Frontal cortex (tissue), 4 donors: ENCODE measurements at places on chromosomes 7 and 10.

DNA sequence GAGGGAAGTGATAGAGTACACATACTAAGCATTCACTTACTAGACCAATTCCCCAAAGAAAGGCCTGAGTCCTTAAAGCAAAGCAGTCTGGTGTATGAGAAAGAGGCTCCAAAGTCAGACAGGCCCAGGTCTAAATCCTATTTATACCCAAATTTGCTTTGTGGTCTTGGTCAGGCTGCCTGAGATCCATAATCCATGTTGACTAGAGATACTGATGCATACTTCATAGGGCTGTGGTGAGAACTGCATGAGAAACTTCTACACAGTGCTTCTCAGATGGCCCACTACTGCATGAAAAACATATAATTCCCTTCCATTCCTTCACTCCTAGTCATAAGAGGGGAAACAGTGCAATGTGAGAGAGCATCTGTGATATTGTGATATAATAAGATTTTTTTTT is 81.6 kb upstream of the SP4 start:
- DNase-seq: no peak

DNA sequence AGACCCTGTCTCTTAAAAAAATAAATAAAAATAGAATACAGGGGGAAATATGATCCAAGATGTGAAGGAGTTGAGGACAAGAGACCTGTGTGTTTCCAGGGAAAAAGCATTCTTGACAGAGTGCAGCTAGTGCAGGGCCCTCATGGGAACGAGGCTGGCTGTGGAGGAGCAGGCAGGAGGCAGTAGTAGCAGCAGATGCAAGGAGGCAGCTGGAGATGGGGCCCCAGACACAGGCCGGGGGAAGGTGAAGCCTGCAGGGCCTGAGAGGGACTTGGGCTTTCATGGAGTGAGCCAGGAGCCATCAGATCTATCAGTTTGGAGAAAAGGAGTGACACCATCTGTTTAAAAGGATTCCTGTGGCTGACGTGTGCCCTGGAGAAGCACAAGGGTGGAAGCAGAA is 71.4 kb upstream of the ZNF438 start:
- DNase-seq: no peak

- no peak for DNase-seq
These were observed 44.2 kb upstream of the SLC29A4 start for GRCh38 chr7:5238500-5238899.

DNA sequence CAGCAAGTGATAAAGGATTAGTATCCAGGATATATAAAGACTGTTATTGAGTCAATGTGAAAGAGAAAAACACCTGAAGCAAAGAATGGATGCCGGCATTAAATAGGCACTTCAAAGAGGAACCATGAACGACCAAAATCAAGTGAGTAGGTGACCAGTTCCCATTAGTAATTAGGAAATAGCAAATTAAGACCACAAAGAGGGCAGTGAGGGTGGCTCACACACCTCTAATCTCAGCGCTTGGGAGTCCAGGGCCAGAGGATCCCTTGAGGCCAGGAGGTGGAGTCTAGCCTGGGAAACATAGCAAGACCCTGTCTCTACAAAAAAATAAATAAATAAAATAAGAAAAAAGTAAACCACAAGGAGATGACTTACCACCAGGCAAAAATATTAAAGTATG is 1.5 kb upstream of the ANTXRL start:
- no peak for DNase-seq

- DNase-seq: no peak
These were observed 35.7 kb downstream of the WIPI2 start for GRCh38 chr7:5225616-5226290.

GRCh38 chr7:1357601-1358271 is 101.5 kb downstream of the MICALL2 start:
- DNase-seq: no peak

DNA sequence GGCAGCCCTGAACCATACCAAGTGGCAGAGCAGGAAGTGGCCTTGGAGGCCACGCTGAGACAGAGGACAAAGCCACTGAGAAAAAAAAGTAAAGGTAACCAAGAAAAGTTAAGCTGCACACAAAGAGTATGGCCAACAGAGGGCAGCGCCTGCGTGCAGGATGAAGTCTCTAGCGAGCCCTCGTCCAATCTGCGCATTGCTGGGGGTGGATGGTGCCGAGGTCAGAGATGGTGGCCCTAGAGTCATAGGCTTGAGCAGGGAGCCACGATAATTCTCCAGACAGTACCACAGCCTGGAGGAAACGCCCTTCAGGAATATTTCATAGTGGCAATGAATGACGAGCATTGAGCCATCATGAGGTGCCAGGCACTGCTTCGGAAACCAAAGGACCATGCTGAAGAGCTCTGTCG is 9.7 kb downstream of the ATP6V0E2 start:
- DNase-seq: peak; percentile 32

GRCh38 chr10:128178302-128178958 is 52.2 kb upstream of the MKI67 start:
- no peak for DNase-seq

DNA sequence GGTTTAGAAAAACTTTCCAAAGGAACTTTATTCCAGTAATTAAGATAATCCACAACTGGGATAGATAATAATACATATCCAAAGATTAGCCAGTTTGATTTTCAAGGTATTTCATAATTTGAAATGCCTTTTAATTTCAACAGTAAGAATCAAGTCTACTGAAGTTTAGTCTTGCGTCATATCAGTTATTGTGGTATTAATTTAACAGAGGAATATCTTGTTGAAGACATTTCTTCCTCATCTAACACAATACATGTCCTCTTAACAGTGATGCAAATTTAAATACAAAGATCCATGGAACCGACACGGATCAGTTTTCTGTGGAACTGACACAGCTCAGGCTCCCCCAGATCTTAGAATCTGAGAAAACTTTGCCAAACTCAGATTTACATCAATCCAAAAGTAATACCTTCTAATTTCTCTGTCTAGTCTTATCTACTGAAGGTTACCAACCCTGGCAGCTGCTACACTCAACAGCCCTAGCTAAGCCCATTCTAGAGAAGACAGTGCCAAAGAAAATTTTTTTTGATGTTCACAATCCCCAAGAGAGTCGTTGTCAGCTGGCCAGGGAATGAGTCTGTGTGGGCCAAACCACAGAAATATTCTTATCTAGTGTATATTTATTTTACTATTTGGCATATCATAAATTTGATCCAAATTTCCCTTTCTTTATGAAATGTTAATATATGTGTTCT is 365.2 kb upstream of the MEOX2 start:
- no peak for DNase-seq

DNA sequence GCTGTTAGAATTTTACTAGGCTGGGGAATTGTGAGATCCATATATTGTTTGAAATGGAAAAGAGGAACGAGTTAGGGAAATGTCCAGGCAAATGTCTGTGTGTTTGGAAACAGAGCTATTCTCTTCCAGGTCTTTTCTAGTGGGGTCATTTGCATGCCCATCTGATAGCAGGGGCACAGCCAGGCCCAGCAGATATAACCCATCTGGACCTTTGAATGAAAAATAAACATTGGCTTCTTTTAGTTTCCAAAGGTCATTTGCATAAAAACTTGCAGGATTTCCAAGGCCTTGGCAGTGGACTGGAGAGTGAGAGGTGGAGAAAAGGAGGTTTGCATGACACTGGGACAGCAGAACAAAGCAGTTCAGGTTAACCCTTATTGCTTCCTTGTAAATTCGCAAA is 188.0 kb upstream of the GPR26 start:
- DNase-seq: no peak

GRCh38 chr7:44326261-44327125 is 1.1 kb upstream of the CAMK2B start:
- DNase-seq: no peak

- no peak for DNase-seq
These were observed 4.2 kb downstream of the GDF2 start for GRCh38 chr10:47326306-47326926.

DNA sequence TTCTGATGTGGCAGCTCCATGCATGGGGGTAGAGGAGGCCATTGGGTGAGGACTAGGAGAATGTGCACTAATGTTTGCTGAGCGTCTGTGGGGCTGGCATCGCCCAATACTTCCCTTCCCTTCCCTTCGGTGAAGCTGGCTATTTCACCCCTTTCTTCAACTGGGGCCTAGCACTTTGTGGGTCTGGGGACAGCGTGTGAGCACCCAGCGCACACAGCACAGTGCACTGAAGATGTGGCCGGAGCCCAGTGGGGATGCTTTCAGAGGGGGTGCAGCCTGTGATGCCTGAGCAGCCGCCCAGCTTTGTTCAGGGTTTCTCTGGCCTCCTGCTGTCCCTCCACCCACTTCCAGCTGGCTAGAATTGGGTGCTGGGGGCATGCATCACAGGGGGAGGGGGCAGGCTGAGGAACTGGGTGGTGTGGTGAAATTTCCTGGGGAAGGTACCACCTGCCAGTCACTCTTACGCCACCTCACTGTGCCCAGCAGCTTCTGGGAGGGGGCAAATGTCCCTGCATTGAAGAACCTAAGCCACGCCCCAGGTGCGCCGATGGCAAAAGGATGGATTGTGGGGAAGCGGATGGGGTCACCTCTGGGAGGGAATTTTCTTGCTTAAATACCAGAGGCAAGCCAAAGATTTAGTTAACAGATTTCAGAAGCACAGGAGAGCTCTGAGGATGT is 45.5 kb downstream of the CLEC2L start:
- DNase-seq: no peak

- no peak for DNase-seq
These were observed 134.0 kb upstream of the PODXL start for GRCh38 chr7:131690441-131690840.

DNA sequence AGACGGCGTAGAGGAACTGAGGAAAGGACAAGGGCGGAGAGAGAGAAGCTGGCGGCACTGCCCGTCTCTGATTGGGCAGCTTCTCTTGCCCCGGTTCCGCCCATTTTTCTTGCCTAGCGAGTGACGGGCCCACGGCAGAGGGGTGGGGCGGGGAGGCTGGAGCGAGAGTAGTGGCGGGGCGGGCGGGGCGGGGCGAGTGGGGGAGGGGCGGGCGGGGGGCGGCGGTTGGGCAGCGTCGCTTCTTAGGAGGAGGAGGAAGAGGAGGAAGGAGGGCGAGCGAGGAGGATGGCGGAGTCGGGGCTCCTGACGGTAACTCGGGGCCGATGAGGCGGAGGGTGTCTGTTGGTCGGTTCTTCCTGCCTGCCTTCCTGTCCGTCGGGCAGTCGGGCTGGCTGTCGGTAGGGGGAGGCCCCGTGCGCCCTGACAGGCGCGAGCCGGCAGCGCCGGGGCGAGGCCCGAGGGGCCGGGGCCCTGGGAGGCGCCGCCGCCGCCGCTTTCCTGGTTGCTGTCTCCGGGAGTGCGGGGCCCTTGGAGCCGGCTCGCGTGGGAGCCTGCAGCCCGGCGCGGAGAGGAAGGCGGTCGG is at the start of gene SHOC2:
TSS of gene SHOC2 (plus strand) at position 256 of the 583 bp plus-strand sequence. CDS start 44,755 bp downstream, outside the sequence.
- no peak for DNase-seq

DNA sequence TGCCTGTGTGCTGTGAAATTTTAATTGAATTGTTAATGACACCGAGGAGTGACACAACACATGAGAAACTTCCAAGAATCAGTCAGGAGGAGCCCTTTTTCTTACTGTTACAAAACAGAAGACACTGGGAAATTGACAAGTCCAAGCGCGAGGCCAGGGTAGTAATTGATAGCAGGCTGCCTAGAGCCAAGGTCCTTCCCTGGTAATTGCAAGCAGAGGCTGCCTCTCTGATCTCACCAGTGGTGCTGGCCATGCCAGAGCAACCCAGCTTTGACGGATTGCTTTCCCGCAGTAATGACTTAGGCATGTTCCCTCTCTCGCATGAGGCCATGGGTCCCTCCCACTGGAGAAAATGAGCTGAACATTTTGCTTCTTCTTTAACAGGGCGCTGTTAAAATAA is 111.5 kb downstream of the LRMDA start:
- no peak for DNase-seq
